Stimulated activated CD8-positive, alpha-beta memory T cell treated with anti-CD3 and anti-CD28 coated beads, Interleukin-12 subunit alpha, Interleukin-12 subunit beta, amount 100 ng/mL, for 4 hours (primary cell): ENCODE measurements at places on chromosomes 5 and 9.

- no peak for DNase-seq
Measured at GRCh38 chr5:3022665-3023064, 271.2 kb upstream of the IRX2 start.

GRCh38 chr5:1367149-1367548 lies 22.2 kb upstream of the CLPTM1L start:
- DNase-seq, result no peak

DNA sequence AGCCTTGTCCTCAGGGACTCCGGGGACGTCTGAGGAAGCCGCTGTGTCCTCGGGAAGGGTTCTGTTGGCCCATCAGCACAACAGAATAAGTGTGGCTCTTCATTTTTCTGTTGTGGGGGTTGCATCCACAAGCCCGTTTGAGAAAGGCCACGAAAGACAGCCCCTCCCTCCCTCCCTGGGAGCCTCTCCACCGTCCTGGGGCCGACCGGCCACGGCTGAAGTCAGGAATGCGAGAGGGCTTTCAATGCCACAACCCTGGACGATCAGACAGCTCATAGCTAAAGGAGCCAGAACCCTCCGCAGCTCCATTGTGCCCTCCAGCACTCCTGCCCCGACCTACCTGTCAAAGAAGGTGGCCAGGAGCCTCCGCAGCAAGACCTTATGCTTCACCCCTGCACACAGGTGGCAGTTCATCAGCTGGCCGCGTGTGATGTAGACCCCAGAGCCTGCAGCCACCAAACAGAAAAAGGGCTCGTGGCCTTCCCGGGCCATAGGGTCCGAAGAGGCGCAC lies 52.4 kb upstream of the UBAC1 start:
- no peak for DNase-seq

- no peak for DNase-seq
Measured at GRCh38 chr5:109786206-109786855, 96.6 kb downstream of the MAN2A1 start.

DNA sequence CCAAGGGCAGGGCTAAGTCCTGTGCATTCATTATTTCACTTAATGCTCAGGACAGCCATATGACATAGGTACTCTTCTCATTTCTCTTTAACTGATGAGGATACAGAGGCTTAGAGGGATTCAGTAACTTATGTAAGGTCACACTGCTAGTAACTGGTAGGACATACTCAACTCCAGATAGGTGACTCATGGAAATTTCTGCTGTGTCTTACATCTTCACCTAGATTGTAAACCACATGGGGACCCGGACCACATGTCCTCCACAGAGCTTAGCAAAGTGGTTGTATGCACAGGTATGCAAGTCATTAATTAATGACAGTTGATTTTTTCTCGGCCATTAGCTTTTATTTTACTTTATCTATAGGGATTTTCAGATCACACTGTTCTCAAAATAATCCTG lies 29.3 kb downstream of the SLC1A1 start:
- no peak for DNase-seq

GRCh38 chr5:139903795-139904565 lies 108.4 kb downstream of the PSD2 start:
- DNase-seq, result no peak

GRCh38 chr5:129098488-129099183 lies 4.1 kb downstream of the ISOC1 start:
- no peak for DNase-seq

GRCh38 chr5:54703565-54704255 lies 186.2 kb downstream of the SNX18 start:
- no peak for DNase-seq

DNA sequence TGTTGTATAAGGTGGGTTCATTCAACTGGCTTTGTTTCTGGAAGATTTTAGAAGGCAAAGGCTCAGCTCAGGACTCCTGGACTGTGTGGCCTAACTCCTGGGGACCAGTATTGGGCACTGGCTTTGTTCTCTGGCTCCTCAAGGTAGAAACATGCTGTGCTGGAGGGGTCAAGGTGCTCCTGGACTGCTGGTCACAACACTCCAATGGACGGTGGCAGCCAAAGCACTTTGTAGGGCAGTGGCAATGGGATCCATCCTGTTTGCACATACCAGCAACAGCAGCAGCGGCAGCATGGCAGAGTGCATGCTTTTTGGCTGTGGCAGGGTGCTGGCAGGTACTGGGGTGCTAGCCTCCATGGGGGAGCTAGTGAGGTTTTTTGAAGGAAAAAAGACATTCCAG lies 65.3 kb downstream of the SLCO6A1 start:
- DNase-seq, result no peak

GRCh38 chr5:57716661-57717060 lies 234.1 kb upstream of the ACTBL2 start:
- DNase-seq, result no peak

DNA sequence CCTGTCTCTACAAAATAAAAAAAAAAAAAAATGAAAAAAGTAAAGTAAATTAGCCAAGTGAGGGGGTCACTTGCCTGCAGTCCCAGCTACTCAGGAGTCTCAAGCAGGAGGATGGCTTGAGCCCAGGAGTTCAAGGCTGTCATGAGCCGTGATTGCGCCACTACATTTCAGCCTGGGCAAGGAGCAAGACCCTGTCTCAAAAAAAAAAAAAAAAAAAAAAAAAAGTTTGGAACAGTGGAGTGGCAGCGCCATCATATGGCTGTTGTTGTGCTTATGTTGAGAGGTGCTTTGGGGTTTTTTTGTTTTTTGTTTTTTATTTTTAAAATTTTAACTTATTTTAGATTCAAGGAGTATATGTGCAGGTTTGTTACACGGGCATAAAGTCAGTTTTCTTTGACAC lies 3.6 kb downstream of the BRIX1 start:
- no peak for DNase-seq

GRCh38 chr9:117543089-117543488 lies 128.2 kb upstream of the ASTN2 start:
- no peak for DNase-seq

GRCh38 chr5:95889076-95889475 lies 66.5 kb upstream of the GLRX start:
- no peak for DNase-seq

DNA sequence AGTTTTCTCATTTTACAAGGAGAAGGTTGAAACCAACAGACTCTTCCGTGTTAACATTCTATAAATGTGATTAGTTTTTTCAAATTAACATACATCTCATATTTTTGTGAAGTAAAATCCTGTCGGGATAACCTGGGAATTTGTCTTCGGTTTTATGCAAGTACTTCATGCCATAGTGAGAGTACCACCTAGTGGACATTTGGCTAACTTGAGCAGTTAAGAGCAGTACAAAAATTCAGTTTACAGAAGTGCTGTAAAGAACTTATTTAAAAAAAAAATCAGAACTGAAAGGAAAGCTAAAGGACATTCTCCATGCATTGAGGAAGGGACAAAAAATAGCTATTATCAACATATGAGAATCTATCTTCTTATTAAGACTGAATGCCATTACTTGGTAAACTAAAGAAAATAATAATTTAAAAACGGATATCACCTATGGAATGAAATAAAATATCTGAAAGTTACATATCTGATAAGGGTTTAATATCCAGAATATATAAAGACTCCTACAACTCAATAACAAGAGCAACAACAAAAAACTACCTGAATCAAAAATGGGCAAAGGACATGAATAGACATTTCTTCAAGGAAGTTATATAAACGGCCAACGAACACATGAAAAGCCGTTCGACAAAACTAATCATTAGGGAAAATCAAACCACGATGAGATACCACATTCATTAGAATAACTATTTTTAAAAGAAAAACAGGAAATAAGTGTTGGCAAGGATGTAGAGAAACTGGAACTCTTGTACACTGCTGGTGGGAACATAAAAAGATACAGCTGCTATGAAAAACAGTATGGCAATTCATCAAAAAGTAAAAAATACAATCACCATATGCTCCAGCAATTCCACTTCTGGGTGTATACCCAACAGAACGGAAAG lies 117.0 kb upstream of the GNA14 start:
- DNase-seq, result no peak

- no peak for DNase-seq
Measured at GRCh38 chr5:139495638-139496435, 13.3 kb upstream of the STING1 start.

DNA sequence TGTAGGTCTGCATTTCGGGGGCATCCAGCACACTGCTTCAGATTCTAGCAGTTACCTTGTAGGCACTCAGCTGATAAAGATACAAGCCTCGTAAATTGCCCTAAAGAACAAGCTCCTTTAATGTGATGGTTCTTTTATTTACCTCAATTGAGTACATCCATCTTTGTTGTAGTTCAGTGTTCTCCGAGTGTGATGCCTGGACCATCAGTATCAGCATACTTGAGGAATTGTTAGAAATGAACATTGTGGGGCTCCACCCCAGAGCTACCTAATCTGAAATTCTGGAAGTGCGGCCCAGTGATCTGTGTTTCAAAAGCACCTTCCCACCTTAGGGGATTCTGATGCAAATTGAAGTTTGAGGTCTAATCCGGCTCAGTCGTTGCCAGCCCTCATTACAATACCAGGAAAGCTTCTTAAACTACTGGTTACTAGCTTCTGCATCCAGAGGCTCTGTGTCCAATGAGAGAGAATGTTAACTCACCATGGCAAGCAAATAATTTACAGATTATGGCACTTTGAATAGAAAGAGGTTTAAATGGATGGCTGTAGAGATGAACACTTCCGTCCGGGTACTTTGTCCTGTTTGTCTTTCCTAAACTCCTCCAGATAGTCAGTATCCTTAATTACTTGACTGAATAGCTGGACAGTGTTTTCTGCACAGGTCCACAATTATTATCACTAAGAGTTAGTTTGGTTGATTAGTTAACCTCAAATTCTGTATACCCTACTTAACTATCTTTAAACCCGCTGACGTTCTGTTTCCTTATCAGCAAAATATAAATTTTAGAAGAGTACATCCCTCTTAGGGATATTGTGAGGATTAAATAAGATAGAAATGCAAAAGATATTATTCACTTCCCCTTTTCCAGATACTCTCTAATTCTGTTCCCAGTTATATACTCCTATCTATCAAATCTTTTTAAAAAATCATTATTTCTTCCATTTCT lies 47.9 kb downstream of the RAI14 start:
- DNase-seq, result no peak

GRCh38 chr9:72749276-72749675 lies 203.6 kb downstream of the ALDH1A1 start:
- DNase-seq, result no peak

GRCh38 chr9:98080780-98081179 lies 24.2 kb downstream of the NANS start:
- no peak for DNase-seq

DNA sequence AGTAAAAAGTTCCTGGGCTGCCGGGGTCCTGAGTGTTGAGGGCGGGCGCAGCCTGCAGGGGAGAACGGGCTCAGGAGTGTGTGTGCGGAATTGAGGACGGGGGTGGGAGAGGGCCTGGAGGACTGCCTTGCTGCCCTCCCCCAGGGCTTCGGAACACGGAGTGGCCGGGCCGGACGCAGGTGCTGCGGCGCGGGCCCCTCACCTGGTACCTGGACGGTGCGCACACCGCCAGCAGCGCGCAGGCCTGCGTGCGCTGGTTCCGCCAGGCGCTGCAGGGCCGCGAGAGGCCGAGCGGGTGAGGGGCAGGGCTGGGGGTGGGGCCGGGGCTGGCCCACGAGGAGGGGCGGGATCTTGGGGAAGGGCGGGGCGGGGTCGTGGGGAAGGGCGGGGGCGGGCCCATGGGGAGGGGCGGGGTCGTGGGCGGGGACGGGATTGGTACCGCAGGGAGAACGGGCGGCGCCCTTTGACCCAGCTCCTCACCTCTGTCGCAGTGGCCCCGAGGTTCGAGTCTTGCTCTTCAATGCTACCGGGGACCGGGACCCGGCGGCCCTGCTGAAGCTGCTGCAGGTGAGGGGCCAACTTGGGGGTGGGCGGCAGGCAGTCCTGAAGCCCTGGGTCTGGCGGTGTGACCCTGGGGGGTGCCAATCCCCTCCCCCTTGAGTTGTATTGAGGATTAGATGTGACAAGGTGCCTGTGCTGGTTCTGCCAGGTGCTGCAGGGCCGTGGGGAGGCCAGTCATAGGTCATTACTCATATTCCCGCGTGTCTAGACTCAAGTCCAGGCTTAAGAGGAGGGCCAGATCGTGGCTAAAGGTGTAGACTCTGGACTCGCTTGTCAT lies 7.1 kb downstream of the FPGS start:
- DNase-seq, result no peak

- no peak for DNase-seq
Measured at GRCh38 chr9:16090907-16091629, 538.2 kb downstream of the CCDC171 start.

DNA sequence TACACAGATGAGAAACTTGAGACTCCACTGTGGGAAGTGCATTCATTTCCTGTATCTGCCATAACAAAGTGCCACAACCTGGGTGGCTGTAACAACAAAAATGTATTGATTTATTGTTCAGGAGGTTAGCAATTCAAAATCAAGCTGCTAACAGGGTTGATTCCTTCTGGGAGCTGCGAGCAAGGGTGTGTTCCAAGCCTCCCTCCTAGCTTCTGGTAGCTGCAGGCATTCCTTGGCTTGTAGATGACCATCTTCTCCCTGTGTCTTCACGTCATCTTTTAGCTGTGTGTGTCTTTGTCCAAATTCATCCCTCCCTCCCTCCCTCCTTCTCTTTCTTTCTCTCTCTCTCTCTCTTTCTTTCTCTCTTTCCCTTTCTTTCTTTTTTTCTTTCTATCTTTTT lies 258.1 kb downstream of the MSX2 start:
- no peak for DNase-seq

DNA sequence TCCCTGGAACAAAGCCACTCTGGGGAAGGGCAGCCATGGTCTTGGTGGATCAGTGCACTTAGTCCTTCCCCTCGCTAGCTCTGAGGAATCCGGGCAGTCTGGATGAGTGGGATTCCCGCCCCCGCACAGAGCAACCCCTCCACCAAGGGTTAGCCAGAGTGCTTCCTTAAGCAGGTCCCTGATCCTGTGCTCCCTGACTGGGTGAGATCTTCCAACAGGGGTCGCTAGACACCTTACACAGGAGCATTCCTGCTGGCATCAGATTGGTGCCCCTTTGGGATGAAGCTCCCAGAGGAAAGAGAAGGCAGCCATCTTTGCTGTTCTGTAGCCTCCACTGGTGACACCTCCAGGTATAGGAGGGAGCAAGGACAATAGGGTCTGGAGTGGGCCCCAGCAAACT lies 228.8 kb downstream of the AP3B1 start:
- DNase-seq, result no peak

DNA sequence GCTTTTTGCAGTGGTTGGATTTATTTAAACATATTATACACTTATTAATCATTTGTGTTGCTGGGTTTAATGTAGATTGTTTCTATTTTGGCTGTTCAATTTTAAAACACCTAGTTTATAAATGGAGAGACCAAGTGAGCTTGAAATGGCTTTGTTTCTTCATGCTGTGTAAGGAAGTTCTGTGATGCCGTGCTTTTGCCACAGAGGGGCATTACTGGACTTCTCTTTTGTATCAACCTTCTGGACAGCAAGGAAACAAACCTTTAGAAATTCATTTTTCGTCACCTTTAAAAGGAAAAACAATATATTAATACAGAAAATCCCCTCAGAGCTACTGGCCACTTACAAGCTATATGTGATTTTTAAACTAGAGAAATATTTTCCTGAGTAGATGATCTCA lies 81.9 kb downstream of the DMRTA1 start:
- DNase-seq, result no peak

- no peak for DNase-seq
Measured at GRCh38 chr5:173499471-173500212, 116.8 kb downstream of the BOD1 start.

GRCh38 chr5:89951876-89952275 lies 457.7 kb downstream of the CETN3 start:
- no peak for DNase-seq

- no peak for DNase-seq
Measured at GRCh38 chr5:159181152-159181551, 28.2 kb downstream of the RNF145 start.
